Stromal cell of bone marrow (primary cell): ENCODE measurements at places on chromosomes 2 and 18.

DNA sequence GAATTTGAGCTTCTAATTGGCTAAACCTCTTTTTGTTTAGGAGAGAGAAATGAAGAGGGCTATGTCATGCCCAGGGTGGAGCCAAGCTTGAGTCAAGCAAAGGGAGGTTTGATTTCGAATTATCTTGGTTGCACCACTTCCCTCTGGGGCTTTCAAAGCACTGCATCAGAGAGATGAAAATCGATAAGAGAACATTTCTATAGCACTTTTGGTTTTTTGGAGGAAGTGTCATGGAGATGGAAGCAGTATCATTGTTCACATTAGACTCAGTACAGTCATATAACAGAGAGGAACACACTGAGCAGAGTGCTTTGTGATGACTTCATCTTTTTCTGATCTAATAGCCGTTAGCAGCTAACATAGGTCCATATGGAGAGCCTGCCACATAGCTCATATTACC lies 120.3 kb upstream of the UXS1 start:
- no peak for DNase-seq

- no peak for DNase-seq
Measured at GRCh38 chr2:158619496-158619895, 162.7 kb downstream of the PKP4 start.

- DNase-seq = peak; percentile 57
Measured at GRCh38 chr2:28750316-28751251, 1.0 kb upstream of the PPP1CB start.

DNA sequence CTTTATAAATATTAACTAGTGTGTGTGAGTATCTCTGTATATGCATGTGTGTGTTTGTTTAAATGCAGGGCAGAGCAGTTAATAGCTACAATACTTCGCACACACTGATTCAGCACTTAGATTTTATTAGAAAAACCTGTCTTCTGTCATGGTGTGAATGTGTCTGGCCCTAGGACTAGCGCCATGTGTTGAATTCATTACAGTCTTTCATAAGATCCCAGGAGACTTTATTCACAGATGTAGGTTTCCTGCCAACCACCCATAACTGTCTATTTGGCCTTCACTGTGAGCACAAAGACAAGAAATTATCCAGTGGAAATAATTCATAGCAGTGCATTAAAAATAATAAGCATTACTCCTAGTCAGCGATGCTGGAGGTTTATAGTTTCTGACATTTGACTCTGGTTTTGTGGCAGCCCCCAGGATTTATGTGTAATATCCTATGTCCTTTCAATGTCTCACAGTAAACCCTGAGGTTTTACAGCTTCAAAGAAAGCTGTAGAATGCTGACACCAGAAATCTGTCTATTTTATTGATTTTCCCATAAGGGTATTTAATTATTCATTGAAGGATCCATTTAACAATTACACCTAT lies 93.9 kb downstream of the ZNF804A start:
- DNase-seq = no peak

DNA sequence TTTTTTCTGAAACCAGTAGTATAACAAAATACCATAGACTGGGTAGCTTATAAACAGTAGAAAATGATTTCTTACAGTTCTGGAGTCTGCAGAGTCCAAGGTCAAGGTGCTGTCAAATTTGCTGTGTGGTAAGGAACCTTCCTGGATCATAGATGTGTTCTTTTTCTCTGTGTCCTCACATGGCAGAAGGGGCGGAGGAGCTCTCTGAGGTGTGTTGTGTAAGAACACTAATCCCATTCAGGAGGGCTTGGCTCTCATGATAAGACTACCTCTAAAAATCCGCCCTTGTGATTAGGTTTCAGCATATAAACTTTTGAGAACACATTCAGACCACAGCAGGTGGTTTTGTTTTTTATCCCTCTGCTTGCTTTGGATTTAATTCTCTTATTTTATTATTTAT lies 25.7 kb downstream of the ANKRD62 start:
- no peak for DNase-seq

- DNase-seq = no peak
Measured at GRCh38 chr2:168639441-168639898, 163.0 kb upstream of the NOSTRIN start.

DNA sequence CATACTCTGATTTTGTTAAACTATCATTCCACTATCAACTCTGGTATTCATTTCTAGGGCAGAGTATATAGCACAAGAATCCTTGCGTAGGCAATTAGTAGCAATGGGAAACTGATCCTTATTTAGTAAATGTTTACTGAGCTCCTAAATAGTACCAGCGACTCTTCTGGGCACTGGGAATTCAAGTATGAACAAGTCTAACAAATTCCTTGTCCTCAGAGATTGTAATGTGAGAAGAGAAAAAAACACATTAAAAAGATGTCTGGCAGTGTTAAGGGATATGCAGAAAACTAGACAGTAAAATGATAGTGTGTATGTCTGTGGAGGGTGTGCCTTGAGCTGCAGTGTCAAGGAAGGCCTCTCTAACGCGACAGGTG lies 721 bp downstream of the METTL5 start:
- DNase-seq = no peak

DNA sequence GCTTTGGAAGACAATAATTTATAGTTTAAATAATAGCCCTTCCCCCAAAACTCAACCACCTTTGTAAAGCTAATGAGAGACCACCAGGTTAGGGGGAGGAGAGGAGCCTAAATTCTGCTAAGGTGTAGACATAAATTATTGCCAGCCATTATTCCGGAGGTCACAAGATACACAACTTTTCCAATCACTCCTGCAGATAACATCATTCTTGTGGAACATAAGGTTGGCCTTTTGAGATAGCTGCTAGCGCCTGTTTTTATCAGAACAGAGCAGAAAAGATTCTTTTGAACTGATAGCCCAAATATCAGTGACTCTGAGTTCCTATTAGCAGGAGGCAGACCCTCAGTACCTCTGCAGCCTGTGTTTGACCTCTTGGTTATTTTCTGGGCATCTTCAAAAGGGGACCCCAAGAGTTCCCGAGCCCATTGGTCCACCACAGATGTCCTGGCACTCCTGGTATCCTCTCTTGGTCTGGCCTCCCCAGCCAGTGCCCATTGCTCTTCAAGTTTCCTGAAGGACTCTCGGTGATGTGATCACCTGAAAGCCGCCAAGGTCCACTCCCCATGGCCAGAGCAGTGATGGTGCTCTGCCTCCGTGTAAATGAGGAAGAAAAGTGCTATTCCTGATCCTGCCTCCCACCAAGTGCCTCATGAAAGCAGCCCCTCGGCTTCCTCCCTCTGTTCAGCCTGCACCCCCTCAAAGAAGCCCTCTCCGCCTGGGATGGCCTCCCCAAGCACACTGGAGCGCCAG lies 38.5 kb upstream of the LAPTM4A start:
- no peak for DNase-seq

DNA sequence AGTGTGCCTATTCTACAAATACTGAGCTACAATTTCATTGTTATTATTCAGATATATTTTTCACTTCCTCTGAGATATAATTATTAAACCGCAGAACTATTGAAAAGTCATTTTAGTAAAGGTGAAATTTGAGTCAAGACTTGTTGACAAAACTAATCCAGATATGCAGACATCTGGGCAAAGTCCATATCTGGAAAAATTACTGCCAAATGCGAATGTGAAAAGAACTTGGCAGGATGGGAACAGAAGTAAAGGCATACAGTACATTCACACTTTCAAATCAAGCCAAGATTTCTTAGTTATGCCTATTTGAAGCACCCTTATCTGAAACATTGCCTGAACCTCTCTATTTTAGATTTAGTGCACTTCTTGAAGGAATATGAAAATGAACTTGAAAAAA lies 923.6 kb downstream of the CCDC85A start:
- DNase-seq = no peak

GRCh38 chr2:241035818-241036396 lies 37.5 kb downstream of the SNED1 start:
- no peak for DNase-seq

GRCh38 chr2:177129610-177130009 lies 83.0 kb upstream of the HNRNPA3 start:
- DNase-seq = no peak

DNA sequence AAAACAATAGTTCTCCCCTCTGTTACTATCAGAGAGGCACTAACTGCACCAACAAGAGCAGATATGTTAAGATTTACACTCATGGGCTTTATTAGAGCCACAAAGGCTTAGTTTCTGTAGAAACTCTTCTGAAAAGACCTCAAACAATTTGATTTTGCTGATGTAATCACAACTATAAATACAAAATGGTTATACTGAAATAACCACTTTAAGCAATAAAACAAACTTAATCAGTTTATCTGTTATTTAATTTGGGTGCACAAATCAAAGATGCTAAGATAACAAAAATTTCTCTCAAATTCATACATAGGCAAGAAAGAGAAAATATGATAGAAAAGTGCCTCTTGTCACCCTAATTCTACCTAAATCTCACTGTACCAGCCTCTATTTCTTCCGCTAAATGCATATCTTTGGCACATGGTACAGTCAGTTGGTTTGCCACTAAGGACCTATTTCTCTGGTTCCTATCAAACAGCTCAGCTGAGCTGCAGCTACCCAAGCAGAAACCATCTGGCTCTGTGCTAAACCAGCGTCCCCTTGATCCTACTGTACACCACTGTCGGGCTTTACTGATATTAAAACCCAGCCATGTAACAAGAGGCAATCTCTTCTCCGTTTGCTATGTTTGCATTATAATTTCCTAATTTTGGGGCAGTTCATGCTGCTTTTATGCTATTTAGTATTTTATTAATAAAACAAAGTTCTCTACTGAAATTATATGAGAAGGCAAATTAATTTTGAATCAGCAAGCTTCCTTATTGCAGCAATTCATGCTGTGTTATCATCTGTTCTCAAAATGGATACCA lies 60.1 kb downstream of the CWC22 start:
- DNase-seq = no peak

- DNase-seq = no peak
Measured at GRCh38 chr2:155600296-155600695, 732.2 kb downstream of the NR4A2 start.

DNA sequence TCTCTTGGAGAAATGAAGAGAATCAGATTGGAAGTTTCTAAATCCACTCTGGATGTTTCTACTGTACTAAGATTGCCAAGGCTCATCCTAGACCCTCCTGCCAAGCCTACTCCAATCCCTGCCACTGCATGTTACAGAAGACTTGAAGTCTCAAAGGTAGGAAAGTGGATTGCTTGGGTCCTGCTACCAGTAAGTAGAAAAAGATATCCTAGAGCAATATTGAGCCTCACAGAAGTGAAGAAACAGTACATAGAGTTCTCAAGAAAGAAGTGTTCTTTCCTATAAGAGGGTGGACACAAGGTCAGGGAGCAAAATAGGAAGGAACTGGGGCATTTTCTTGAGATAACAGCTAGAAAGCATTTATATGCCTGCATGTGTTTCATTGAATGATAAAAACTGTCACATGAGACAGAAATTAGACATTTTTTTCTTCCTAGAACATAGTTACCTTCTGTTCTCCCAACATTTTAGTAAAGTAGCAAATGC lies 232.9 kb downstream of the RBM43 start:
- no peak for DNase-seq

DNA sequence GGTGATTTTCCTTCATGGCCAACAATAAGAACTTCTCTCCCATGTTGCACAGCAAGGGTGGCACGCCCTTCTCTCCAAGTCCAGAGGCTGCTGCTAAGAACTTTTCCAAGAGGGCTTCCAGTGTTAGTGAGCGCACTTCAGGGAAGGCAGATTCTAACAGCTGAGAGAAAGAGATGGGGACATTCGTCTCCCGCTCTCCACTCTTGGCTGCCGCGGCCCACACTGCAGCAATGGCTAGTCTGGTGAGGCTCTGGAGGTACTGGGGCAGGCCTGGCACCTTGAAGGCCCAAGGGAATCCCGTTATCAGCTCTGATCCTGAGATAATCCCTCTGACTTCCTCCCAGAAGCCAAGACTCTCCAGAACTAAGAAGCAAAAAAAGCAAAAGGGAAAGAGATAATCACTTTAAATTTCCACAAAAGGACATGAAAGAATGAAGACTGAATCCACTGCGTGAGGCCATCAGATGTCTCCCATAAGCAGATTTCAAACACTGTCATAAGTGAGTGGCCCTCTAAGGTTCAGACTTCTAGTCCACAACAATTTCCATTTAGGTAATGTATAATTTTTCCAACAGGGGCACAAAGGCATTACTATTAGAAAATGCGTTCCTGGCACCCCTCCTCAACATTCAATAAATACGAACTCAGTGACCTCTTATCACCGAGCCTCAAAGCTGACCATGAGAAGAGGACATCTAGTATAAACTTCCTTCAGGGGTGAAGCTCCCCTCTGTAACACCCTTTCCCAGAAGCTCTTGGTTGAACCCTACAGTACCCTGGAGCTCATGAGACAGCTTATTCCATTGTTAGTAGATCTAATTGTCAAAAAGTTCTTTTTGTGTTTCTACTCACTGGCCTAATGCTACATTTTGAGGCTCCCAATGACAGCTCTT lies 66.7 kb upstream of the ZFP36L2 start:
- DNase-seq = no peak

DNA sequence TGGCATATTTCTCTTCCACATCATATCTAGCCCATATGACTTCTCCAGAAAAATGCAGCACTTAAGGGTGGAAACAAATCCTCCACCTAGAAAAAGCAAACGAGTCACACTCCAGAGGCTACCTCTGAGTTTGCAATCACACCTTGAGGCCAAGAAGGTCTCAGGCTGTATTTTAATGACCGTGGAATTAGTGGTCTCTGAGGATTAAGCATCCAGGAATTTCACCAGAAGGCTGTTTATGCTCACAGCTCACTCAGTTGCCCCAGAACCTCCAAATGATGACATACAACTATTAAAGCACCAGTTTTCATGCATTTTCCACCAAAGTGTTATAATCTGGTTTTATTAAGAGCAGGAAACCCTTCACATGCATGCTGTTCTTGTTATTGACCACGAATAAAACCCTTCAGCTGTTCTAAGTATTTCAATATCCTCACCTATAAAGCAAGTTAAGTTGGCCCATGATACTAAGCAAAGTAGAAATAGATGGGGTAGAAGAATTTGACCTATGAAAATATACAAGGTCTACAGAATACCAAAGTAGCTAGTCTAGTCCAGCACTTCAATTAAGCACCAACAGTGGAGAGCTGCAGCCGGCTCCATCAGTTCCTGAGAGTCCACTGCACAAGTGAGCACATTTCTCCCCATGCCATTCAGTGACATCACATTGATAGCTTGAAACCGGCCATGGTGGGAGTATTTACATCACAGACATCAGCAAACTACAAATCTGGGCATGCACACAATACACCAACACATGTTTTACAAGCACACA lies 39.5 kb upstream of the SLC14A1 start:
- DNase-seq = no peak

GRCh38 chr2:190023860-190024259 lies 38.7 kb downstream of the MSTN start:
- peak; percentile 17 for DNase-seq

DNA sequence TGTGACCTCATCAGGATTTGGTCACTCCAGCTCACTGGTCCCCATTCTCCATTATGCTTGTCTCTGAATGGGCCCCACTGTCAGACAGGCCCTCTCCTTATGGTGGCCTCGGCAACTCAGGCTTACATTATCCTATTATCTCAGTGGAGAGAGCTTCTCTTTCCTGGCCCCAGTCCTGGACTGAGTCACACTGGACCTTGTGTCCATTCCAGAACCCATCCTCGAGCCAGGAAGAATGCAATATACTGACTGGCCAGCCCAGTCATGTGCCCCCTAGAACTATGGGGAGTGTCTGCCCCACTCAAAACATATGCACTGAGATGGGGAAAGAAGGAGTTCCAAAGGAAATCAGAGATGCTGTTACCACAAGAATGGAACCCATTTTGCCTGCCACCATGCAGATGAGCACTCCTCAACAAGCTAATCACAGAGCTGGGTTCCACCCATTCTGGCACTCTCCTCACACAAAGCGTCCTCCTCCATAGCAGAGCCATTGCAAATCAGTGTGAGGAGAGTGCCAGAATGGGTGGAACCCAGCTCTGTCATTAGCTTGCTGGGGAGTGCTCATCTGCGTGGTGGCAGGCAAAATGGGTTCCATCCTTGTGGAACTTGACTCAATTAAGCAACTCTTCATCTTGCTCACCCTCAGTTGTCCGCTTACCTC lies 71.9 kb downstream of the CHRNA1 start:
- peak; percentile 52 for DNase-seq
